ENCODE measurements at places on chromosomes 7 and 10.

- DNase-seq = peak; percentile 7
These were observed 60.6 kb downstream of the ACADSB start for GRCh38 chr10:123069246-123069986.

- DNase-seq = peak; percentile 36
These were observed 28.4 kb downstream of the TMEM130 start for GRCh38 chr7:98841179-98841997.

GRCh38 chr7:9785211-9785610 lies 1188.5 kb upstream of the PHF14 start:
- no peak for DNase-seq

DNA sequence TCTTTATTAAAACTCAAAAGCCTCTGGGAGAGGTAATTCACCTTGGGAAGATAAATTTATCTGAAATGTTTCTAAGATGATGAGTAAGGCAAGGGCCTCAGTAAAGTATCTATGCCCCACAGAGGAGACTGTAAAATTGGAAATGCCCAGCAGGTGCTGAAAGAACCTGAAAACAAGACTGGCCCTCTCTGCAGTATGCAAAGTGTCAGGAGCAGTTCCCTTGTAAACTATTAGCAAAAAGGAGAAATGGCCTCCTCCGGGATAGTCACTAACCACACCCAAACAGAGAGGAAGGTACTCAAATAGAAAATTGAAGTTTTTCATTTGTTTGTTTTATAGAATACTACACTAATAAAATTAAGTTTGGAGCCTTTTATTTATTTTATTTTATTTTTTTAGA lies 81.2 kb downstream of the FZD1 start:
- no peak for DNase-seq

DNA sequence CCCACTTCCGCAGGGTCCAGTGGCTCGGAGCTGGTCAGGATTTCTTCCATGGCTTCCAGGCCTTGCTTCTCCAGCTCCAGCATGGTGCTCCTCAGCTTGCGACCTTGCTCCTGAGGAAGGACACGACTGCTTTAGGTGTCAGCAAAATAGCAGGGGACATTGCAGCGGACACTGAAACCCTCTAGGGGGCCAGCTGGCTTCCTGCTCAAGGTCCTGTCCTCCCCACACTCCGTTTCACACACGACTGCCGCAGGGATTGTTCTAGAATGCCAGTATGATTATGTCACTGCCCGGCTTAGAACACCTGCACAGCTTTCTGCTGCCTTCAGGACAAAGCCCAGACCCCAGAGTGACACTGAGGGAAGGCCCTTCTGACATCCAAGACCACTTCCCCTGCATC lies 65.6 kb downstream of the SCRN1 start:
- DNase-seq = no peak

DNA sequence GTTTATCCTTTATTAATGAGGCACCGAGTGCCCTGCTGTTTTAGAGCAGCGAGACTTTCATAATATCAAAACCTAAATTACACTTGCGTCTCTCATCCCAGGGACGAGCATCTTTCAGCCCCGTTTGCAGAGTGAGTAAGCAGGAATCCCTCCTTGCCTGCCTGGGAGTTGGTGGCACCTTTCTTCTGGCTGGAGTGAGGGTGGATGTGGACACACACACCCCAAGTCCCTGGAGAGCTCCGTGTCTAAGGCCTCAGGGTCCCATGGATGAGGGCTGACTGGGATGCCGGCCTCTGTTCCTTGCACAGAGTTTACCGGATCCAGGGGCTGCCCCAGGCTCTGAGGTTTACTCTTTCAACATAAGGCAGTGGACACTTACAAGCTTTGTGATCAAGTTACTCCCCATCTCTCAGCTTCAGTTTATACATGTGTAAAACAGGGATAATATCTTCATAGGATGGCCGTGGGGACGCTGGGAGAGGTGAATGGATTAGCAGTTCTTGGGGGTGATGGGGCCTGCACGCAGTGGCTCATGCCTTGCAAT lies 24.5 kb downstream of the POLL start:
- DNase-seq = no peak

GRCh38 chr7:157645539-157645938 lies 308.7 kb downstream of the DNAJB6 start:
- DNase-seq = no peak
